ENCODE measurements at places on chromosomes 5 and 9. TPM values are rescaled to one million over a fixed set of nuclear protein-coding genes. Genes with fewer than 3 reads are reported as not detected.

The ADGRV1 gene
- polyA plus RNA-seq = 15.4 TPM

The FOXD4L6 gene
- not detected for polyA plus RNA-seq

The GALNT12 gene
- polyA plus RNA-seq = 9.9 TPM

The DND1 gene
- 0.44 TPM for polyA plus RNA-seq

The SPIN1 gene
- 150 TPM for polyA plus RNA-seq

The ADGRD2 gene
- 0.17 TPM for polyA plus RNA-seq

The ANKRD31 gene
- 0.66 TPM for polyA plus RNA-seq

The CKMT2 gene
- 10.3 TPM for polyA plus RNA-seq

The NR6A1 gene
- polyA plus RNA-seq = 1.6 TPM

The FOXI1 gene
- 5.2 TPM for polyA plus RNA-seq

The PCDHB9 gene
- polyA plus RNA-seq = 4.5 TPM

DNA sequence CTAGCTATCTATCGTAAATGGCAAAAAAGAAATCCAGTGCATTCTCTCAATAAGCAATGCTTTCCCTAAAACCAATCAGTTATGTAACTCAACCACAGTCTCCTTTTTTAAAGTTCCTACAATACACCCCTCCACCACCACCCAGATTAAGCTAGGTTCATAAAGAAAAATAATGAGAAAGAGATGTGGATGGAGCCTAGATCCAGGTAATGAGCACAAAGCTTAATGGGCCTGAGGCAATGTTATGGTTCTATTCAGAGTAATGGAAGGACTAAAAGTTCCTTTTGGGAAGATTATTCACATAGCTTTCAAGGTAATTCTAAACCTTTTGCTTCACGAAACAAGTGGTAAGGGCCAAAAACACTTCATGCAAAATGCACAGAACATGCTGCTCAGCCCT, 113.5 kb downstream of the MPDZ start:
- DNase-seq = no peak

- DNase-seq = peak; percentile 29
Measured at GRCh38 chr5:93277051-93277450, 304.0 kb downstream of the NR2F1-AS1 start.

- DNase-seq = peak; percentile 54
Measured at GRCh38 chr5:174412374-174412773, 312.0 kb upstream of the MSX2 start.

- DNase-seq = peak; percentile 17
Measured at GRCh38 chr5:147223948-147224791, 10.7 kb upstream of the STK32A start.

DNA sequence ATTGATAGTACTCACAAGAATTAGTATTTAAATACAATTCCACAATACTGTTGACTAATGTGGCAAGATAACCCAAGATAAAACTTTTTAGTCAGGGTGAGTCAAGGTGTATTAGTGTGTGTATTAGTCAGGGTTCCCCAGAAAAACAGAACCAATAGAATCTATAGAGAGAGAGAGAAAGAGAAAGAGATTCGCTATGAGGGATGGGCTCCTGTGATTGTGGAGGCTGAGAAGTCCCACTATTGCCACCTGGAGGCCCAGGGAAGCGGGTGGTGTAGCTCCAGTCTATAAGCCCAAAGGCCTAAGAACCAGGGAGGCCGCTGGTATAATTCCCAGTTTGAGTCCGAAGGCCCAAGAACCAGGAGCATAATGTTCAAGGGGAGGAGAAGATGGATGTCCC, 10.0 kb upstream of the SHISAL2B start:
- no peak for DNase-seq

DNA sequence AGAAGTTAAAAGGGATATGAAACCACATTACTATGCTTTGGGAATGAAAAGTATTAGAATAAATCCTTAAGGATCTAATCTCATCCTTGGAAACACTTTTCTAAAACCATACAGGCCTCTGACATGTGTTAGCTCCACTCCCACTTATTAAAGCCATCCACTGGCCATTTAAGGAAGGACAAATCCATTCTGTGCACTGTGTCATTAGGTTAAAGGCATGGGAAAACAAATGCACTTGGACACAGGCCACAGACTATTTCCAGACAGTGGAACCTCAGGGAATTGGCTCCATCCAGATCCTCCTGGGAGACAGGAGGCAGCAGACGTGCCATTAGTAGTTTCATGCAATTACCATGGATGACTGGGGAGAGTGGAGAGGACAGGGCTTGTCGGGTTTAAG, 454.9 kb downstream of the ENC1 start:
- no peak for DNase-seq

GRCh38 chr5:4216142-4216541, 620.5 kb downstream of the IRX1 start:
- DNase-seq = no peak

DNA sequence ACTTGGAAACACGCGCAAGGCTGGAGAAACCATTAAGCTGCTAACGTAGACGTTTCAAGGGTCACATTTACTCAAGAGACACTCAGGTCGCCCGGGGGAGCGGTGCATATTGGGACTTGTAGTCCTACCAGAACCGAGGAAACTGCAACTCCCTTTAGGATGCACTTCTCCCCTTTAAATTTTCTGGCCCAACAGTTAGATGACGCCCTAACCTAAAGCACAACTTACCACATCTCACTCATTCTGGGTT, 384 bp upstream of the DMXL1 start:
- no peak for DNase-seq

DNA sequence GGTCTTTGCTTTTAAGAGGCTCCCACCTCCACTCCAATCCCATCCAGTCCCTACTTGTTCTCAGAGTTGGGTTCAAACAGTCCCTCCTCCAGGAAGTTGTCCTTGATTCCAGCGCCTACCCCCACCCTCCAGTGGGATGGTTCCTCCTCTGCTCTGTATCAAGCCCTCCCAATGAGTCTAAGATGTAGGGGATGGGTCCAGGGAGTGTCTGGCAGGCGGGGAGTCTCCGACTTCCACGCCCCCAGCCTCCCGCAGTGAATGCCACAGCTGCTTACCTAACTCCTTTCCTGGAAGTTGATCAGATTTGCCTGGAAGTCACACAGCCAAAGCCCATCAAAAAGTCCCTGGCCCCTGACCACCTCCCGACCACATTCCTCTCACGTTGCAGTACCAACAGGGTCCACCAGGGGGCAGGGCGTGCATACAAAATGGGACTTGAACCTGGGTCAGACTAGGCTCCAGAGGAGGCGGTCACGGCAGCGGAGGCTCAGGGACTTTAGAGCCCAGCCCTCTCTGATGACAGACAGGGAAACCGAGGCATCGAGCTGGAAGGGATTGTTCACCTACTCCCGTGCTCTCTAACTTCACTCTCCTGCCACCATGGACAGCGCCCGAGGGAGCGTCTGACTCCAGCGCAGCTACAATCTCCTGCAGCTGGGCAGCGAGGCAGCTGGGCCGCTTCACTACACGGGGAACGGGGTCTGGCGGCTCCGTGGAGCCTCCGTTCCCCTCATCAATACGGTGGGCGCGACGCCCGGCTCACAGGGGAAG, 25.0 kb upstream of the TDRD7 start:
- peak; percentile 74 for DNase-seq

DNA sequence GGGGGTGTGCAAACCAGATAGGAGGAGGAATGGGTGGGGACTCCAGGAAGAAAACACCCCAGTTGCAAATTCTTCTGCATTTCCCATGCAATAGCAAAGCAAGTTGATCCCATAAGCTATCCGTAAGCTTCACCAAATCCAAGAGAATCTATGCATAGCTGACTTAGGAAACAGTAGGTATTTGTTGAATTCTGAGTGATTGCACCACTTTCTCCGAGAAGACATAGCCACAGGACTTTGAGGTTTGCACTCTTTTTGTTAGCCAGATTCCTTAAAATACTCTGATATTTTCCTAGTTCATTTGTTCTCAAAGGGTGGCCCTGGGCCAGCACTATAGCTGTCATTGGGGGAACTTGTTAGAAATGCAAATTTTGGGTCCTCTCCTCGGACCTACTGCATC, 271.9 kb downstream of the SLIT3 start:
- DNase-seq = no peak

- DNase-seq = no peak
Measured at GRCh38 chr5:31981361-31981945, 192.7 kb downstream of the GOLPH3 start.

GRCh38 chr9:109556061-109556460, 58.0 kb upstream of the PTPN3 start:
- DNase-seq = no peak

GRCh38 chr5:171162596-171162995, 146.5 kb upstream of the TLX3 start:
- no peak for DNase-seq

- DNase-seq = no peak
Measured at GRCh38 chr5:104789366-104789765, 1226.8 kb upstream of the NUDT12 start.

GRCh38 chr5:138645778-138646575, 70.8 kb upstream of the HSPA9 start:
- DNase-seq = no peak

- DNase-seq = no peak
Measured at GRCh38 chr5:10576121-10576789, 12.4 kb downstream of the ANKRD33B start.

- no peak for DNase-seq
Measured at GRCh38 chr9:131728961-131729360, 10.9 kb downstream of the RAPGEF1 start.

DNA sequence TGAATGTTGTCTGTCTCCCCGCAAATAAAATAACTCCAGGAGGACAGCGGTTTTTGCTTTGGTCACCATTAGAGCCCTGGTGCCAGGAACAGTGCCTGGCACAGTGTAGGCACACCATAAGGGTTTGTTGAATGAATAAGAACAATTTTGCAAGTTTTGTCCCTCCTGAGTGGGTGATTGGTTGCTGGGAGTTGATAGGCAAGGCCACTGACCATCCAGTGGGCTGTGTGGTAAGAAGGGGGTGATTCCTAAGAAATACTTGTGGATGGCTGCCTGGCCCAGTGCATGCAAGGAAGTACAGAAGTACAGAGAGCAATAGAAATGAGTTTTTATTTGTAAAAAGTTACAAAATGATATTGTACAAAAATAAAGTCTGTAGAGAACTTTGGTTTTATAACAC, 27.5 kb downstream of the GDNF start:
- no peak for DNase-seq
